ENCODE measurements at places on chromosomes 12 and 14.

- DNase-seq, result peak; percentile 77
These were observed 21.3 kb upstream of the BCDIN3D start for GRCh38 chr12:49863946-49864797.

- DNase-seq, result no peak
These were observed 12.2 kb downstream of the PRORP start for GRCh38 chr14:35134329-35135123.

DNA sequence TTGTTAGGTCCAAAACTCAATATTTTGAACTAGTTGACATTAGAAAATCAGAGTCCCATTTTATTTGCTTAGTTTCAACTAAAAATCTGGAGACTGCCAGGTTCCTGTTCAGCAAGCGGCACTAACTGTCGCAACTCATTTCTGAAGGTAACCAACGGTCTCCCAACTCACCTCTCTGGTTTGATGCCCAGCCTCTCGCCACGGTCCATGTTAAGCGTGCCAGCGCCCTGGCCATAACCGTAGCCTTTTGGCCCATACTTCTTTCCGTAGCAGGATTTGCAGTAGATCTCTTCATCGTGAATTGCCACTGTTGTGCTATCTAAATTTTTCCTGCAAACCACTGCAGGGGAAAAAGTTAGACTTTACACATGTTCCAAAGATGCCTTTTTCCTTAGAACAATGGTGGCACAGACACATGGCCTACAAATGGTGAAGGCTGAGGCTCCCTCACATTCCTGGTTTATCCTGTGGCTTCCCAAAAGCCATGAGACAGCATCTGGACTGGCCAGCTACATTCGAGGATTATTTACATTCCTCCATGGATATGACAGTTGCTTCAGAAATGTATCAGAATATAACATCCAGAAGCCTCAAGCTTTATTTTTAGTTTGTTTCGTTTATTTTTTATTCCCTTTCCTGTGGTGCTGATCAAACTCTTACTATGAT lies 15.7 kb downstream of the CSRP2 start:
- no peak for DNase-seq

- DNase-seq, result no peak
These were observed 52.2 kb downstream of the FAM186A start for GRCh38 chr12:50344245-50344644.

- DNase-seq, result no peak
These were observed 55.9 kb downstream of the CCDC92 start for GRCh38 chr12:123916729-123917128.

GRCh38 chr14:90599339-90599738 lies 202.5 kb downstream of the CALM1 start:
- DNase-seq, result peak; percentile 18

DNA sequence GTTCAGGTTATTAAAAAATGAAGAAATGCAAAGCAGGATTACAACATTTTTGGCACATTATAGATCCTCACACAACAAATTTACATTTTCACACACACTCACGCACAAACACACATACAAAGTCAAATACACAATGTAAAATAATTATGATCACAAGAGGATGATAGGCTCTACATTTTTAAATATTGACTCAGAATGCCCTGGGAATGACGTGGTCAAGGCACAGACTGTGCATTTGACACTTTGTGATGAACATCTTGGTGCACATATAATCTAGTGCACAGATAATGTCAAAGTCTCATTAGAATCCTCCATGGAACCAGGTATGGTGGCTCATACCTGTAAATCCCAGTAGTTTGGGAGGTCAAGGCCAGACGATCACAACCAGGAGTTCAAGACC lies 49.4 kb downstream of the DPF3 start:
- DNase-seq, result no peak

- no peak for DNase-seq
These were observed 59.5 kb downstream of the GALNT4 start for GRCh38 chr12:89464974-89465592.

DNA sequence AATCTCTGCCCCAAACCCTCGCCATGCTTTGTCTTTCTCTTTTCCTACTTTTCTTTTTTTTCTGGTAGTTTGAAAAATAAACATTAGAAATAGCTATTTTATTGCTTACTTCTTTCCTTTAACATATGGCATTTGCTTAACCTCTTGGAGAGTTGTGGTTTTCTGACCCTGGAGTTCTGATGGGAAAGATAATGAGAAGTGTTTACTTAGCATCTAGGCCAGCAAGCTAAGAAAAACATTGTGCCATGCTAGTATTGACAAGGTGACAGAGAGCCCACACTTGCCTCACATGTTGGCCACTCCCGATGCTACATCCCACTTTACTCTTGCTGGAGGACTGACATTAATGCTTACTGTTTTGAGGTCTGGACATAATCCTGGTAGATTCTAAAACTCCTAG lies 886.2 kb downstream of the DIO2 start:
- DNase-seq, result no peak

DNA sequence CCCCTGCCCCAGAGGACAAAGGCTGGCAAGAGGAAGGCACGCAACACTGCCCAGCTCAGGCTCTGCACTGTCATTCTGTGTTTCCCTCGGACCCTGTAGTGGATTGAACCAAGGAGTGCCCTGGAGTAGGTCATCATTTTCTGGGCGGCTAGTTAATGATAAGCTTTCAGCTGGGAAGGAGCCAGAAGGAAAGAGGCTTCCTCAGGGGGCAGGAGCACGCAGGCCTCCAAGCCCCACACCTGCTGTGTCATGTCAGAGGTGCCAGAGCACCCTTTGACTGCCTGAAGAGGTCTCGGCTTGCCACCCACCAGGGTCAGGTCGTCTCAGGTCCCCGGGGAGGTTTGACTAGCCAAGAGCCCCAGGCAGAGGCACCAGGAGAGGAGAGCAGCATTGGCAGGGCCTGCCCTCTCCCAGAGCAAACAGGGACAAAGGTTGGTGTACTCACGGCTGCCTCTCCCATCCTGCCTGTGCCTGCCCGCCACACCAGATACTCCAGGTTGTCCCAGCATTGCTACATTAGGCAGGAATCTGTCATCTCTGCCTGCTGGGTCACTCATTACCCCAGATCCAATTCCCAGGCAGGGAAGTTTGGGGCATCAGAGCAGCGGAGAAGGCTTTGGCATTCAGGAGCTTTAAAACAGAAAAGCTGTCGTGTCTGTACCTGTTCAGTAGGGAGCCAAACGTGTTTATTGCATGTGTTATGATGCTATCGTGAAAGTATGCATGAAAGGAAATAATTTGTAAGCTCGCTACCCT lies 33.5 kb upstream of the ATP2A2 start:
- peak; percentile 44 for DNase-seq

DNA sequence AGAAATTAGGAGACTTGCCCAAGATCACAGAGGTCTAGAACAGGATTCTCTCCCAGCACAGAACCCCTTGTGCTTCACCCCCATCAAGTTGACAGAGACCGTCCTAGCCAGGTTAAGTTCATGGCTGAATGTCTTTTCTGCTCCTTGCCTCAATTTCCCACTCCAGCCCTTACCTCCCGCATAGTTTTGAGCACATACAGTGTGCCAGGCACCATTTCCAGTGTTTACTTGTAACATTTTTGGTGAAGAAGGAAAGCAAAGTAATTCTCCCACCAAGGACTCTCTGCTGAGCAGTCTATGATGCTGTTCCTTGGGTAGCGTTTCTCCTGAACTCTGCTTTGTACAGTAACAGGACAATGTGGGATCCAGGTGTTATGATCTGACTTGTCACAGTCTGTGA lies 1.2 kb downstream of the ABHD4 start:
- DNase-seq, result no peak

- DNase-seq, result no peak
These were observed 53.1 kb upstream of the KCNA1 start for GRCh38 chr12:4856596-4856995.

- no peak for DNase-seq
These were observed 86.8 kb downstream of the FGD4 start for GRCh38 chr12:32486158-32486557.

DNA sequence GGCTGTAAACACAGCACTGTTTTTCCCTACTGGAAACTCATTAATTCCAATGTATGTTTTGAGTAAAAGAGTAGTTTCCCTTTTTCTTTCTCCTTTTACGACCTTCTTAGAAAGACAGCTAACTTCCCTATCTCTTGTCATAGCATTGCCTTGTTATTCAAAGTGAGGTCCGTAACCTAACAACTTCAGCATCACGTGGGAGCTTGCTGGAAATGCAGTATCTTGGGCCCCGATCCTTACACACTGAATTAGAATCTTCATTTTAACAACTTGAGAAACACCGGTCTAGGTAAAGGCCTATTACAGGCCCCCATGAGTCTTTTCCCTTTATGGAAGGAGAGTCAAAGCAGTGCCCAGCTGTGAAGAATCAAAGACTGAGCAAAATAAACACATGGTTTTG lies 230.7 kb upstream of the PRKD1 start:
- DNase-seq, result no peak

DNA sequence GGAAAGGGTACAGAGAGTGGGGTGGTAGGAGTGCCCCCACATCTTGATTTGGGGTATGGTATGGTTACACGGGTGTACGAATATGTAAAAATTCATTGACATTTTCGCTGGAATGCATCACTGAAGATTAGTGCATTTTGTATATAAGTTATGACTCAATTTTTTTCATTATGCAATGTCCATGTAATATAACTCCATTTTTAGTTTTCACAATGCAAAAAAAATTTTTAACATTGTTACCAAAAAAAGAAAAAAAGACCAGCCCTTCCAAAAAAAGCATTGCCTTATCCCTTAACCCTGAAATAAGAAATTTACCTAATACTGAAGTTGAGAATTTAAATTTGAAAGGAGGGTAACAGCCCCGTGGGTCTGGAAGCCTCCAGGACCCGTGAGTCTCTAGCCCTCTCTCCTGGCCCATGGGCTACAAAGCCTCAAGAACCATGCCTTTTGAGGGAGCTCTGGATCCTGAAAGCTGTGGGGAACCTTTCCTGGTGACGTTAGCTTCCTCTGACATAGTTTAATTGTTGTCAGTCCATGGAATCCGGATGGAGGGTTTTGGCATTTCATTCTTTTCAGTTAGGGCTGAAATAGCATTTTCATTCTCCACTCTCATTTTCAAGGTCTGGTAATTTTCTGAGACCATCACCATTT lies 55.6 kb upstream of the ACTN1 start:
- no peak for DNase-seq

DNA sequence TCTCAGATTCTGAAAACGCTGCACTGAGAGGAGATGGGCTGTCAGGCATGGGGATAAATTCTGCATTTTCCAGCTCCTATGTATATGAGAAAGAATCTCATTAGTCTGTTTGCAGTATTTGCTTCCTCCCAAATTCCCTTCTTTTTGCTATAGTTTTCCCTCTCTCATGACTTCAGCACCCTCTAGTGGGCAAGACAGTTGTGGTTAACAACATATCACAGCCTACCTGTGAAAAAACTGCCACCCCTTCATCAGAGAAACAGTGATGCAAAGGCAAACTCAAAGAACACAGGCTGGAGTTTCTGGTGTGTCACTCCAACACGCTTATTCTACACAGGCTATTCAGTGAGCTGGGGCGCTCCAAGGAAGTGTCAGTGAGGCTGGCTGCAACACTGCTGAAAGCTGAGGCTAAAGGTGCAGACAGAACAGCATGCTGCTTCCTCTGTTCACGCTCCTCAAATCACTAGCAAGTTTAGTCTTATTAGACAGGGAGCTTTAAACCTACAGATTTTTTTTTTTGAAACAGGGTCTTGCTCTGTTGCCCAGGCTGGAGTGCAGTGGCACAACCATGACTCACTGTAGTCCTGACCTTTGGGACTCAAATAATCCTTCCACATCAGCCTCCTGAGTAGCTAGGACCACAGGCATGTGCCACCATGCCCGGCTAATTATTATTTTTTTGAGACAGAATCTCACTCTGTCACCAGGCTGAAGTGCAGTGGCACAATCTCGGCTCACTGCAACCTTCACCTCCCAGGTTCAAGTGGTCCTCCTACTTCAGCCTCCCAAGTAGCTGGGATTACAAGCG lies 19.3 kb downstream of the ZC2HC1C start:
- peak; percentile 76 for DNase-seq

Measured in NCI-H524 (cell line).